ENCODE measurements at places on chromosomes 12 and 14.

GRCh38 chr12:84763107-84763506 is 149.5 kb downstream of the SLC6A15 start:
- DNase-seq = peak; percentile 84

GRCh38 chr12:75613981-75614380 is 102.6 kb upstream of the KRR1 start:
- DNase-seq = no peak

DNA sequence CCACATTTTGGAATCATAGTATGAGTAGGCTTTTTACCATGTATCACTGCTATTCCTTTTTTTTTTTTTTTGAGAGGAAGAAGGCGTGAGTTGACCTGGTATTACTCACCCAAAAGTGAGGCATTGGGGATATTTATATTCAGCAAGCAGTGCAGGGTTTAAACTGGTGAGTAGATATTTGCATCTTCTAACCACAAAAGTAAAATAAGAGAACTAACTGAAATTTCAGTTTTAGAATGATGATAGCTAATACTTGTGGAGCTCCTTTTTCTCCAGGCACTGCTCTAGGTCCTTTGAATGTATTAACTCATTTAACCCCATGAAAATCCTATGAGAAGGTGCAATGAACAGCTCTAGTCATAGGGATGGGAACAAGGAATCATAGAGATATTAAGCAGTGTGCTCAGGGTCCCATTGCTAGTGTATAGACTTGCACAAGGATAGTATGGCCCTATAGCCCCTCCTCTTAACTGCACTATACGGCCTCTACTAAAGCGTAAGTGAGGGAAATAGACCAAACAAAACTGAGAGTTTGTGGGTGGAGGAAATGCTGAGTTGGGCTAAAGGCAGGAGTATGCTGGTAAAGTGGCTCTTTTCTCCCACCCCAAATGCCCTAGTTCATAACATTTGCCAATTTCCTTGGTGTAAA is 104.3 kb upstream of the MAX start:
- DNase-seq = no peak

DNA sequence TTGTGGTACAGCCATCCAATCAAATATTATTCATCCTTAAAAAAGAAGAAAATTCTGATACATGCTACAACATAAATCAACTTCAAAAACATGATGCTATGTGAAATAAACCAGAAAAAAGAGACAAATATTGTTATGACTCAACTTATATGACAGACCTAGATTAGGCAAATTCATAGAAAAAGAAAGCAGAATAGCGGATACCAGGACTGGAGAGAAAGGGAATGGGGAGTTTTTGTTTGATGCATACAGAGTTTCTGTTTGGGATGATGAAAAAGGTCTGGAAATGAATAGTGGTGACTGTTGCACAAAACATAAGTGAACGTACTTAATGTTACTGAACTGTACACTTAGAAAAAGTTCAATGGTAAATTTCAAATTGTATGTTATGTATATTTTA is 82.3 kb downstream of the SPPL3 start:
- no peak for DNase-seq

- DNase-seq = peak; percentile 55
Observed at GRCh38 chr12:8057839-8058238, 8.3 kb downstream of the C3AR1 start.

DNA sequence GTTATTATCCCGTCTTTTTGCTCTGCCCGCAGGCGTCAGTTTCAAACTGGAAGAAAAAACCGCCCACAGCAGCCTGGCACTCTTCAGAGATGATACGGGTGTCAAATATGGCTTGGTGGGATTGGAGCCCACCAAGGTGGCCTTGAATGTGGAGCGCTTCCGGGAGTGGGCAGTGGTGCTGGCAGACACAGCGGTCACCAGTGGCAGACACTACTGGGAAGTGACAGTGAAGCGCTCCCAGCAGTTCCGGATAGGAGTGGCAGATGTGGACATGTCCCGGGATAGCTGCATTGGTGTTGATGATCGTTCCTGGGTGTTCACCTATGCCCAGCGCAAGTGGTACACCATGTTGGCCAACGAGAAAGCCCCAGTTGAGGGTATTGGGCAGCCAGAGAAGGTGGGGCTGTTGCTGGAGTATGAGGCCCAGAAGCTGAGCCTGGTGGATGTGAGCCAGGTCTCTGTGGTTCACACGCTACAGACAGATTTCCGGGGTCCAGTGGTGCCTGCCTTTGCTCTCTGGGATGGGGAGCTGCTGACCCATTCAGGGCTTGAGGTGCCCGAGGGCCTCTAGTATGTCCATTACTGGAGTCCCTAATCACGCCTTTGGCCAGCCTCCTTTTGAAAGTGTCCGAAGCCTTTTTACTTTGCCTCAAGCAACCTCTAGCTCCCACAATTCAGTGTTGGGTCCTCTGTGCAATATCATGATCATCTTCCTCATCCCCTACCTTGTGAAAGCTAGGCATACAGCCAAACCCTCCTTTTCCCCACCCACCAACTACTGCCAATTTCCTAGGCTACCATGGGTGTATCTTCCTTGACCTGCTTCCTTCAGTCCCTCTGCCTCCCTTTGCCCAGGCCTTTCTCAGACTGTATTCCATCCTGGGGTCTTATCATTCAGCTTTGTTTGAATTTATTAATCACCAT is 891 bp downstream of the SPRYD4 start:
- DNase-seq = no peak

DNA sequence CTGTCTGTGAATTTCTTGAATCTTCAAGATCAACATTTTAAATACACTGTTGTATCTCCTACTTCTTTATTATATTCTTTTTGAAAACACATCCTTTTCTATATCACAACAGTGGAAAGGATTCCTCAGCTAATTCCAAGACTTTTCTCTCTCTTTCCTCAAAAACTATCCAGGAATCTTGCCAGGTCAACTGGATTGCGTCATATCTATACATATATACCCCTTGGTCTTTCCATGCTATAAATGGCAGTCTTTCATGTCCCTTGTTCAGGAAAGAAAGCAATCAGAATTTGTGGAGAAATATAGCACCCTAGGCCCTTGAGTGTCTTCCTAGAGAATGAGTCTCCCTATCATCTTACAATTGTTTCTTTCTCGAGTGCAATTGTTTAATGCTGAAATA is 149.0 kb downstream of the KCNA5 start:
- DNase-seq = no peak

DNA sequence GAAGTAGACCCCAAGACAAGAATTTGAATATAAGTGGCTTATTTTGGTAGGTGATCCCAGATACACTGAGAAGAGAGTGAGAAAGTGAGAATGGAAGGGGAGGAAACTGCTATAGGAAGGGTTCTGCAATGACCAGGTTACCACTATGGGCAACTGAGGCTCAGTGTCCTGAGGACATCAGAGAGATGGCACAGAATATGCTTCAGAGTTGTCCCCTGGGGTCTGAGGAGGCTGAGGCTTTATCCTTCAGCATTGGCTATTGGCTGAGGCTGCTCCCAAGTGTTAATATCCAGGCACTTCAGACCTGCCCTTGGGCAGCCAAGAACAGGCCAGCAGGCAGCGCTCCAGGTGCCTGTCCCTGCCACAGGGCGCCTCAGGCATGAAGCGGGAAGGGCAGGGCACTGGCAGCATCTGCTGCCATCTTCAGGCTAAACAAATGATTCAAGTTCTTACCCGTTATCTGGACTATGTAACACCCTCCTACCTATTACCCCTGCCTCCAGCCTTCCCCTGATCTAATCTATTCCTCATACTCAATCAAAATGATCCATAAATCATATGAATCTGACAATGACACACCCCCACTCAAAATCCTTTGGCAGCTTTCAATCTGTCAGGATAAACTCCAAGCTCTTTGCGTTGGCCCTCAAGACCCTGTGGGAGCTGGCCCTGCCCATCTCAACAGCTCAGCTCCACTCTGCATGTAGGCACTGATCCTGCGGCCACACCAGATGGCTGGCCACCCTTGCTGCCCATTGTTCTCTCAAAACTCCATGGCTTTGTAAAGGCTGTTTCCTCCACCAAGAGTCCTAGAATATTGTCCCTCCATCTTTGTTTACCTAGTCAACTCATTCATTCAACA is 42.4 kb downstream of the CKAP4 start:
- no peak for DNase-seq

GRCh38 chr14:74954947-74955228 is 509 bp downstream of the PGF start:
- DNase-seq = no peak

DNA sequence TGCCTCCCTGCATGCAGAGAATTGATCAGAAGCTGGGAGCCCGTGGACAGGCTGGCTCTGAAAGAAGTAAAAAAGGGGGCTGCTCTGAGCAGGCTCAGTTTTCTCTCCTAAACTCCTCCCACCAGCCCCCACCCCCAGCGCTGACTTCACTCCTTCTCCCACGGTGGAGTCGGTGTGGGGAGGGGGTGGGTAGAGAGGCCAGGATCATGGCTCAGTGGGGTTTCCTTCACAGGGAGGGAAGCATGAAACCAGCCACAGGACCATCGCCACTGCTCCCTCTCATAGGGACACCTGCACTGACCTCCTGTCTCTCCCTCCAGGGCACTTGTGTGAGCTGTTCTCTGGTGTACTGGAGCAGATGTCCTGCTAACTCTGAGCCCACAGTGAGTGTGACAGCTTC is 78.9 kb downstream of the STAB2 start:
- DNase-seq = no peak

DNA sequence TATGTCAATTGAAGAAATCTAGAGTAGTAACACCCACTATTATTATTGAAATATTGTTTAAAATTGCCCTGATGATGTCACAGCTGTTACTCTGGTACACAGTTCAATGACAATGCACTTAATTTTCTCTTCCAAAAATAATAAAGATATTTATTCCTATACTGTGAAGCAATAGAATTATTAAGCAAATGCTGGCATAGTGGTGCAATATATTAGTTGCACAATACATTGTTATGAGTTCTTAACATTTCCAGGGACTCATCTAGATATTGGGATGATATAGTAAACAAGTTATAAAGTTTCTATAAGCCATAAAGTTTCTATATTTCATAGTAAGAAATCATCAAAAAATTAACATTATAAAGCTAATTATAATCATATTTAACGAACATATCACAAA is 897.8 kb downstream of the LRFN5 start:
- no peak for DNase-seq

DNA sequence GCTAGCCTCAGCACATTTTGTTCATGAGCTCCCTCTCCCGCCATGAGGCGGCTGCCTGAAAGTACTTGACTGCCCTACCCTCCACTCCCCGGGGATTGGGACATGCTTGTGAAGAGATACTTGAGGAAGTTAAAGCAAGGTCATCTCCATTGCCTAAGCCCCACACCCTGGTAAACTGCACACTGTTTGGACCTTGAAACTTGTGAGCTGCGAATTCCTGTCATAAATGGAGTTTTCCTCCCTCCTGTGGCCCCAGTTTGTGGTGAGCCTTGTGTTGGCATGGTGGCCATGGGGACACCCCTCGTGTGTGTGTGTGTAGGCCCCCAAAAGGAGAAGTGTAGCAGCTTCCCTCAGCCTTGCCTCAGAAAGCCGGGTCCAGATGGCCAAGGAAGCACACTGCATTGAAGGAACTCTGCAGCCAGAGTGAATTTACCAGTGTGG is 395.5 kb downstream of the ZFP36L1 start:
- DNase-seq = no peak

DNA sequence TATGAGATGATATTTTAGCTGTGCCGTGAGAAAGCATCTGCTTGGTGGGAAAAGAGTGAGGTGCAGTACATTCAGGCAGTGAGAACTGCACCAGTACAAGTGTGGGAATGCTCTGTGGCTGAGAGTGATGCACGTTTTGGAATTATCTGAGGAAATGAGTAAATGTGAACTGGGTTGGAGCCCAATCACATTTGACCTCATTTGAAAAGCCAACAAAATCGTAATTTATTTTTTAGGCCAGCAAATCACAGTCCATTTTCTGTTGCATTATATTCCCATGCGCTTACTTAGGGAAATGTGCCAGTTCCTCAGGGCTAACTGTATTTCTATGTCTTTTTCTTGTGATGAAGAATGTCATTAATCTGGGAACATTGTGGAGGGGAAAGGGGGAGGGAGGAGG is 77.3 kb downstream of the SNAPC1 start:
- peak; percentile 64 for DNase-seq

DNA sequence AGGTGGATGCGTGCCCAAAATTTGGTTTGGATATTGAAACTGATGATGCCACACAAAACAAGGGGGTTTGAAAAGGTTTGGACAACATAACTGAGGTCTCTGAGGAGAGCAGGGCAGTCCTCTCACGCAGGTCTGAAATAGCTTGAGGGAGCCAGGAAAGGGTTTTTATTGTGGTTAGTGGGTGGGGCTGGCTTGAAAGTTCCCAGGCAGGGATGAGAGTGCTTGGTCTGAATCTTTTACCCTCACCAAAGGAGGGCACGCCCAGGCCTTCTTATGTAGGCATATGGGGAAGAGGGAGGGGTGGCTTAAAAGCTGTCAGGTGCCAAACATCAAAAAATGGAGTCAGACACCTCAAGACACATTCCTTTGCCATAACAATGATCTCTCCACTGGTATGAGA is 493.1 kb upstream of the CCDC196 start:
- DNase-seq = no peak

DNA sequence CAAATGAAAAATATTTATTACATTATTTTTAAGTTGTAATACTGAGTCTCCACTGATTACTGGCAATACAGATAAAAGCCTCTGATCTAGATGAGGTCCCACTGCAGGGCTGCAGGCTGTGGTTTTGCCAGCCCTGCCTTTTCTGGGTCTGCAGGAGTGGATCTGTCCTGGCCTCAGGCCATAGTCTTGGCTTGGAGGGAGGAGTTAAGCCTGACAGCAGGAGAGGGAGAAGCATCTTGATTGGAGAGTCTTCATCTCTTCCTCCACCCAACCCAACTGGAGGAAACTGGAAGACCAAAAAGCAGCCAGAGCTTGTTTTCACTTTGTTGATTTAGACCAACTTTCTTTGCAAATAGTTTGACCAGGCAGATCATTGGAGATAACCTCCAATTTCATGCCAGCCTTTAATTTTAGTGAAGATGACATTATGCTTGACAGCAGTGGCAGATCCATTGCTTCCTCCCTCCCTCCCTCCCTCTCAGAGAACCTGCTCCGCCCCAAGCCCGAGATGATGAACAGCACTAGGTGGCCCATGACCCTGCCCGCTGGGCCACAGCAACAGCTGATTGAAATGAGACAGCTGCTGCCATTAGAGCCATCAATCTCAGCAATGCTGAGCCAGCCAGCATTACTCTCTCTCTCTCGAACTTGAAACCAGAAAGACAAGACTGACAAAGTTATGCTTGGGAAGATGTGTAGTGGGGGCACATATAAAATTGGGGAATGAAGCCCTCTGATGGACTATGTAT is 222.4 kb downstream of the GLT1D1 start:
- no peak for DNase-seq

DNA sequence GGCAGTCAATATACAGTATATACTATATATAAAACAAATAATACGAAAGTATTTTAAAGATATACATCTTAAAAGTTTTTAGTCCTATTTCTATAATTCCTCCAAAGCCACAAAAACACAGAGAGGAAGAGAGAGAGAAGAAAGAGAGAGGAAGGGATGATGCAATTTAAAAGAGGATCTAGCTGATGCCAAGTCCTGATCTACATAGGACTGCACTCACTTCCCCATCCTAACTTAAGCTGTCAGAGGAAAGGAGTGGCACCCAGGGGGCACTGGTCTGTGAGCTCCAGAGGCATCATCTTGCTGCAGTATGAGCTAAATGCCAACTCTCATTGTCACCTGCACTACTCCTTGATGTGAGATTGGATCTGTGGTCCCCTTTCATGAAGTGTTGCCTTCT is 95.8 kb downstream of the C12orf42 start:
- DNase-seq = no peak

- DNase-seq = no peak
Observed at GRCh38 chr14:86739761-86740160, 1209.8 kb downstream of the FLRT2 start.
